DMS153 (cell line): ENCODE measurements at places on chromosomes 3 and 15.

DNA sequence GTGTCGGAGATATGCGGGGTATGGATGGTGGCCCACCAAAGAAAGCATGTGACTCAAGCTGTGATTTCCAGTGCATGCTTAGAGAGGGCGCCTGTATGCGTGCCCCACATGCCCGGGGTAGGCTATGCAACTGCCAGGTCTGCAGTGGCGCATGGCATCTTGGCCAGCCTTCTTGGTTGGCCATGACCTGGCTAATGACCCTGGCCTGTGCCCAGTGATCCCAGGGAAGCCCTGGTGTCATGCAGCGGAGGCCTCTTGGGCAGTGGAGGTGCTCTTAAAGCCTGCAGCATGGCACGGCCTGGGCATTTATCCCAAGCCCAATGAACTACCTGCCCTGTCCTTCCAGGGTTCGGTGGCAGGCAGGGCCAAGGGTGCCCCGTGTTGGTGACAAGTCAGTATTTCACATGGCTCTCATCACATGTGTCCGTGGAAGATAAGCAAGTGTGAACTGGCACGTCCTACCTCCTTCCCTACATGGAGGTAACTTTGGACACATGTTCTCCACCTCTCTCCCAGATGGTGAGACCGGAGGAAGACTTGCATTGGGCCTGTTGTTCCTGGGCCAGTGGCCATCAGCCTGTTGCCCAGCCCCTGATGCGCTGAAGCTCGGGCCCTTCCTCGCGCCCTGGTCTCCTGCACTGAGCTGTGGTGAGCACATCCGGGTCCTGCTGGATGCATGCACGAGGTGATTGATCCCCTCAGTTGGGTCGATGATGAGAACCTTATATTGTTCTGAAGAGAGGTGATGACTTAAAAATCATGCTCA, 192.0 kb downstream of the UBE3A start:
- DNase-seq, result no peak

GRCh38 chr3:53812434-53812833, 33.8 kb downstream of the CHDH start:
- DNase-seq, result no peak

DNA sequence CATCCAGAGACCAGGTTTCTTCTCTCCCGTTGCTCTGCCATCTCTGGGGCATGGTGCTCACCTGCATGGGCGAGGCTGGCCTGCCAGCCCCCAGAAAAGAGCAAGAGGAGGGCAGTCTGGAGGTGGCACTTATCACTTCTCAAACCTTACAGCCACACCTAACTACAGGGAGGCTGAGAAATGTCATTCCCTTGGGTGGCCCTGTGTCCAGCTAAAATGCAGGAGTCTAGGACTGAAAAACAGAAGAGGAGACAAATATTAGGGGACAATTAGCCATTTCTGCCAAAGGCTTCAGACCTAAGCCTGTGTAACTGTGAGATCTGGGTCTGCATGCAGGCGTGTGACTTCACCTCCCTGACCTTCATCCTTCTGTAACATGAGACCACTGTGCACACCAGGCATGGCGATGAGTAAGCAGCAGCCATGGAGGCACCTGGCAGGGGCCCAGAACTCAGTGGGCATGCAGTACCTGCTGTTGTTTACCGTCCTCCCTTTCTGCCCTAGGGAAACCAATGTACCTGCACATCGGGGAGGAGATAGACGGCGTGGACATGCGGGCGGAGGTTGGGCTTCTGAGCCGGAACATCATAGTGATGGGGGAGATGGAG, 83.4 kb downstream of the MESD start:
- DNase-seq, result peak; percentile 75

DNA sequence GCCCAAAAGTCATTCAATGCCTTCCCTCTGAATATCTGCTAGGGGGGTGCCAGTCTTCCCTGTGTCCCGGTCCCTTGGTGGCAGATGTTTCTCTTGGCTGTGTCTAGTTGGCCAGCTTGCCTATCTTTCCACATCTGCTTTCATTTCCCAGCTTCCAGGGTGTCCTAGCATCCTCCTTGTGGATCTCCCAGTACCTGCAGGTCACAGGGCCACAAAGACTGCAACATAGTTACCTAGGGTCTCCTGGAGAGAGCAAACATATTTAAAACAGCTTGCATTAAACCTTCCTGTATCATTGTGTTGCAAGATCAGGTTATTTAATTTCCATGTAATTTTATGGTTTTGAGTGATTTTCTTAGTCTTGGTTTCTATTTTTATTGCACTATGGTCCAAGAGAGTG, 400.1 kb downstream of the GRM7 start:
- no peak for DNase-seq

GRCh38 chr15:90838139-90838538, 30.2 kb upstream of the FURIN start:
- DNase-seq, result no peak
